ENCODE measurements at places on chromosomes 7 and 10.
A peak's percentile ranks its signal among the peaks of the same experiment; 100 is the strongest.

- no peak for DNase-seq
These were observed 120.1 kb downstream of the PLXDC2 start for GRCh38 chr10:19936289-19936688.

DNA sequence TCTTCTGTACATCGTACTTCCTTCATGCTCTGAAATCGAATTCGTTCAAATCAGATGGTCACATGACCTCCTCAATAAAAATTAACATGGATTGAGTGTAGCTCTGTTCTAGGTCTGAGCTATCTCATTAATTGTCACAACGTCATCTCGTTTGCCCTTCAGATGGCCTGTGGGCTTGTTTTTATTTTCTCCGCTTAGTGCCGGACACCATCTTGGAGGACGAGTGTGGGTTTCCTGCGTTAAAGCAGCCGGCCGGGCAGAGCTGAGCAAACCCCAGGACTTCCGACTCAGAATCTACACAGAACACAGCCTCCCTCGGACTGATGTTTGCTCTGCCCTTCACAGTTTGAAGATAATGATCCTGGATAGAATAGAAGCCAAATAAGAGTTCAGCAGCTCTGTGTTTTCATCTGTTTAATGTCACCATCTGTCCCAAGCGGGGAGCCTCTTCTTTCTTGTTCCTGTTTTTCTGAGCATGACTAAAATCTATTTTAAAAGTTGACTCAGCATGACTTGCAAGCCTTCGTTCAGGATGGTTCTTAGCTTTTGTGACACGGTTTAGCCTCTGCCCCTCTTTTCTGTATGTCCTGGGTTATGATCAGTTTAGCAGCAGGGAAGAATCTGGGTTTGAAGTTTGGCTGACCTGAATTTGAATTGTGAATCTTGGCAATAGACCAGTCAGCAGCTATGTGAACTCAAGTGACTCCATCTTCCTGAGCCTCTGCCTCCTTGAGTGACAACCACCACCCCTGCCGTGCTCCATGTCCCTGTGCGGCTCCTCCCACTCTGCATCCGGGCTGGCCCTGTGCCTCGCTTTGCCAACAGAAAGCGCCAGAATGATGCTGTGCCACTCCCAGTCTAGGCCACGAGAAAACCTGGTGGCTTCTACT is 30.6 kb upstream of the GALNTL5 start:
- DNase-seq: no peak

GRCh38 chr7:152891160-152891621 is 131.6 kb downstream of the ACTR3B start:
- no peak for DNase-seq

GRCh38 chr7:36232555-36232954 is 79.5 kb downstream of the EEPD1 start:
- DNase-seq: no peak

GRCh38 chr7:43569424-43569823 is 13.5 kb upstream of the STK17A start:
- DNase-seq: no peak

- no peak for DNase-seq
These were observed 52.6 kb upstream of the TMEM106B start for GRCh38 chr7:12158334-12159060.

- DNase-seq: peak; percentile 31
These were observed 51.3 kb downstream of the POLL start for GRCh38 chr10:101536800-101537199.

DNA sequence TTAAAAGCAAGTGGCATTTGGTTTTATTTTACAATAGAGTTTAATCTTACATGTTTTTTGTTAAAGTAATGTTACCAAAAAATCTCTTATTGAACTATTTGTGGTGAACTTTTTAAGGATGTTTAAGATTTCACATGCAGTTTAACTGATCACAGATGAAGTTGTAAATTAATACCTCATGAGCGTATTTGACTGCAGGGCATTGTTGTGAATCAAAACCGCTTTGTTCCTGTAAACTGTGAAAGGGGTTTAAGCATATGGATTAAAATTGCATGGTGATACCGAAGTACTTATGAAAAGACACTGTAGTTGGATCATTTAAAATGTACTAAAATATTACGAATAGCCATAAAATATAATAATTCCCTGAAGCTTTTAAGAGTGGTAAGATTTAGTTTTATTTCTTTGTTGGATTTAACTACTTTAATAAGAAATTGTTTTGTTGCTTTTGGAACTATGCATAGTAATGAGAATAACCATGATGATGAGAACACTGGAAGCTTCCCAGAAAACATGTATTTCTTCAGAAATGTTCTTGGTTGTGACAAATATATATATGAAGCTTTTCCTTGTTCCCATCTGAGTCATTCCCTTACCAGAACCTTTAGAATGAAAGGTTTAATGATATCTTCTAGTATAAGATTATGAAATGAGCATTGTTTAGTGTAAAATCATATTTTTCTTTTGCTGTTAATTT is 131.3 kb downstream of the ADK start:
- DNase-seq: no peak

GRCh38 chr7:44262031-44262430 is 61.3 kb downstream of the YKT6 start:
- DNase-seq: no peak

DNA sequence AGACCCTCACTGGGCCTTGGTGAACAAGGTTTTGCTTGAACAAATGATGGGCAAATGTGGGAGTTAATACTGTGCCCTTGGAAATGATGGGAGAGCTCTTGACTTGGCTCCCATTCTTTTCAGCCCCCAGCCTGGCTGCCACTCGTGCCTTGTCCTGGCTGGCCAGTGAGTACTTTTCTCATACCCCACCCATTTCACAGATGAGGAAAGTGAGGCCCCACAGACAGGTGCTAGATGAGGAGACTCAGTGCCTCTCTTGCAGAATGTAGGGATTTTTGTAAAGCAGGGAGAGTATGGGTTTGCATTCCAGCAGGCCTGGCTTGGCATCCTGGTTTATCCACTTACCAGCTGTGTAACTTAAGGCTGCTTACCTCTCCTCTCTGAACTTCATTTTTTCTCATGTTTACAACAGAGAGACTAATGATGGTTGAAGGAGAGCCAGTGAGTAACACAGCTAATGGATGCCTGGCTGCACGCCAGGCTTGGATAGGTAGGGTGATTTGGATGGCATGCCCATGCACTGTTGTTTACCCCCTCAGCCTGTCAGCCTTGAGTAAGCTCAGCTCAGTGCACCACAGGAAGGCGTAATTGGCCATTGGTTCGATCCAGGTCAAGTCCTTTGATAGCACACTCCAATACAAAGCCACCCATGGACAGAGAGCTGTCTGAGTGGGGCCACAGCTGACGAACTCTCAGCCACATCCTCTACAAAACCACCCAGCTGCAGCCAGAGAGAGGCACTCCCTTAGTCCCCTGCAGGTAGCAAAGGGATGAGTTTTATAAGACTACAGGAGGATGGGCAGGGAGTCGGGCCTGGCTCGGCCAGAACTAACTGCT is 436.8 kb downstream of the RPS24 start:
- no peak for DNase-seq

Measured in CD4-positive, alpha-beta T cell treated with Interleukin-2 at 100 ng/mL for 4 hours (primary cell).